Stimulated activated CD4-positive, alpha-beta T cell treated with anti-CD3 and anti-CD28 coated beads, Interleukin-15, amount 100 ng/mL, for 1 hour (primary cell): ENCODE measurements at places on chromosomes 5 and 9.

DNA sequence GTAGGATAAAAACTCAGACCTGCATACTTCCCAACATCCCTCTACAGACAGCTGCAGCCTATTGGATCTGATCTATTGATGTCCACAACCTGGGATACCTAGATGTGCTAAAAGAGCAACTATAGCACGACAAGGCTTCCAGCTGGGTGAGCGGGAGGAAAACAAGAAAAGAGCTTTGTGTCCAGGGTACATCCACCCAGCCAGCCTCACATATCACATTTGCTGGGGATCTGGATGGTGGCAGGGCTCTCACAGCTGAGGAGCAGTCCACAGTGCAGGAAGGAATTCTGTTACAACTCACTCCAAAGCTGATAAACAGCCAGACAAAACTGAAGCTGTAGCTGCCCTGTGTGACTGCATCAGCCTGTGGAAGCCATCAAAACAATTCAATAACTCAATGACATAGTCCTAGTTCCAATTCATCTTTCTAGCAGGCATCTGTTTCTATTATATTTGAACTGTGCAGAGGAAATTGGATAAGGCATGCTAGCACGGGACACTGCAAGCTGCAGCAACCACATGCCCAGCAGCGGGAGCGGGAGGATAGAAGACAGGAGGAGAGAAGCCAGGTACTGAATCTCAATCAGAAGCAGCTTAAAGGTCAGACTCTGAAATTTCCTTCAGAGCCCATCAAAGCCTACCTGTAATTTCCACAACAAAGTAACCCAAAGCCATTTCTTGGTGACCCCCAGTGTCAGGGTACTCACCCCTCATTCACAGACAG is 45.0 kb downstream of the MED10 start:
- no peak for DNase-seq

- no peak for DNase-seq
Observed at GRCh38 chr9:37471942-37472684, 6.9 kb upstream of the ZBTB5 start.

- DNase-seq: no peak
Observed at GRCh38 chr5:44499381-44499780, 110.2 kb upstream of the FGF10 start.

GRCh38 chr5:157172403-157172802 is 6.3 kb upstream of the GARIN3 start:
- DNase-seq: peak; percentile 72

DNA sequence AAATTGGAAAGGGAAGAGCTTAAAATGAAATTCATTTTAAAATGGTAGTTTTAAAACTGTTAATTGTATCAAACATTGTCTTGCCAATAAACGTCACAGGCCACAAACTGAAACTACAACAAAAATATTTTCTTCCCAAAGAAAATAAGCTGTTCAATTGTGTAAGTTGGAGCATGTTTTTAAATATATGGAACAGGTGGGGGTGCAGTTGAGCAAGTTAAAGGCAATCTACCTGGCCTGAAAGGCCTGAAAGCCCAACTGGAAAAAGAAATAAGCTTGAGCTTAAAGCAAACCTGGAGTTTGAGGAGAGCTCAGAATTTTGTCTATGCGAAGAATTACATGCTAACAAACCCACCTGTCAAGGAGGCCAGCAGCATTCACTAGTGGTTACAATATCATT is 439.5 kb downstream of the ACTL7B start:
- no peak for DNase-seq

GRCh38 chr5:6287176-6287575 is 91.2 kb downstream of the MED10 start:
- DNase-seq: no peak

- no peak for DNase-seq
Observed at GRCh38 chr5:27938989-27939388, 900.6 kb upstream of the CDH9 start.

DNA sequence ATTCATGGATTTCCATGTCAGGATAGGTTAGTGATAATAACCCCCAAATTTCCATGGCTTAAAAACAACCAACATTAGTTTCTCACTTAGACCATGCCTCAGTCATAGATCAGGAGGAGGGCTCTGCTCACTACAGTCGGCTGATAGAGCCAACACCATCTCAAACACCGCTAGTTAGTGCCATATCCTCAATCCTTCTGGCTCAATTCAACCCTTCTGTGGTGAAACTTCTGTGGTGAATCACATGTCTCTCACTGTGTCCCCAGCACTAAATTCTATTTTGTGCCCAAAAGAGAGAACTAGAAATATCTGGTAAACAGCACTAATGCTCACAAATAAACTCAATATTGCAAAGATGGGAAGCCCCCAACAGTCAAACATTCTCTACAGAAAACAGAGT is 21.1 kb downstream of the ECPAS start:
- no peak for DNase-seq

DNA sequence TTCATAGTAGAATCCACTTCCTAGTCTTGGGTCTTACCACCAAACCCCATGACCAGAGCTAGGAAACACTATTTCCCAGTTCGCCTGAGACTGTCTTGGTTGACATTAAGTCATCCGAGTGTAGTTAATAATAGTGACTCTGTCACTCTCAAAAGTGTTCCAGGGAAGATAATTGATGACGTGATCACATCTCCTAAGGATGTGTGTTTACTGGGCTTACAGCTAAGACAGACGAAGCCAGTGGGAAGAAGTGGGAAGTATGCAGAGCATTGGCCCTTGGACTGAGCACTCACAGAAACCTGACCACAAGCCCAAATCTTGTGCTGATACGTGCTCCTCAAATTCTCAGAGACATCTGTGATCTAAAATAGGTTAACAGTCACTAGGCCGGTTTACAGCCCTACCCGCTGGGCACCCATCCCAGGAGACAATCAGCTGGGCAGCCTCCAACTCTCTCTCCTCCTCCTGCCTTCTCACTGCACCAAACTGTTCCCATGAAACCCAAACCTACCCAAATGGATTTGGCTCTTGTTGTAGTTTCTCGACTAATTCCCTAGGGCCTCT is 316.6 kb downstream of the TLE1 start:
- DNase-seq: no peak

- DNase-seq: no peak
Observed at GRCh38 chr9:107681988-107682387, 192.4 kb upstream of the KLF4 start.

DNA sequence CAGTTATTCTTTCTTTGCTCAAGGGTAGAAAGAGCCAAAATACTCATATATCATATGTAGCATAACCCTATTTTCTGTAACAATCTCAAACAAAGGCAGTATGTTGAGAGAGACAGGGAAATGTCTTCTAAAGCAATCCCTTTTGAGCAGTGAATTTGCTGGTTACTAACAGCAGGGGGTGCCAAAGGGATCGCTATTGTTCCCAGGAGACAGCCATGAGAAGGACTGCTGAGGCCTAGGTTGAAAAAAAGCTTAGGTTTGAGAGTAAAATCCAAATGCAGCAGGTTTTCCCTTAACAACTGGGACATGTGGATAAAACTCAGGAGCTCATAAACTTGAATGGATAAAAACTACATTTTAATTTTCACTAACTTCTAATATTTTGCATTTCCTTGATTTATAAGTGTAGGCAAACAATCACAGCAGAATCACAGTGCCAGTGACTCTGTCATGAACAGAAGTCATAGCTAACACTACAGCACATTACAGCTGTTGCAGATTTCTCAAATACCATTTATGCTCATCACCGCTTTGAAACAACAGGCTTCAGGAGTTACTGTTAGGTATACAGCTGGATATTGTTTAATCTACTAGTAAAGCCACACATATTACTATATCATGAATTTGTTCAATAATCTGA is 148.4 kb downstream of the MAPKAP1 start:
- DNase-seq: peak; percentile 3

DNA sequence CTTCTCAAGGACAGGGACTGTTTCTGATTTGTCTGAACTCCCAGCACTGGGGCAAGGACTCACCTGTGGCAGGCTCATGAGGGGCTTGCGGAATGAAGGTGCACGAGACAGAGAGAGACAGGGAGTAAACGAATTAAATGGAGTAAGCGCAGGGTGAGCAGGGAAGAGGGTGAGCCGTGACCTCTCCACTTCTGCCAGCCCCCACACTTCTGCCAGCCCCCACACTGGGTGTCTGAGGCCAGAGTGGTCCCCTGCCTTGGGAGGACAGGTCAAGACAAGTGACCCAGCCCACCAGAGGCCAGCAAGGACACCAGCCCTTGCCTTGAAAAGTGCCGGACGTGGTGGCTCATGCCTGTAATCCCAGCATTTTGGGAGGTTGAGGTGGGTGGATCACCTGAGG is 37.2 kb downstream of the DAB2IP start:
- DNase-seq: no peak

GRCh38 chr5:98016771-98017170 is 756.7 kb upstream of the RGMB start:
- DNase-seq: no peak

- no peak for DNase-seq
Observed at GRCh38 chr5:149878371-149878770, 66.2 kb downstream of the PDE6A start.

- DNase-seq: peak; percentile 63
Observed at GRCh38 chr5:174419540-174420132, 304.7 kb upstream of the MSX2 start.

- no peak for DNase-seq
Observed at GRCh38 chr9:119071636-119072035, 297.6 kb downstream of the BRINP1 start.
